Left renal pelvis (tissue), 4 donors: ENCODE measurements at places on chromosomes 2 and 18.

GRCh38 chr2:206978746-206979145 lies 39.4 kb downstream of the CPO start:
- DNase-seq, result no peak

DNA sequence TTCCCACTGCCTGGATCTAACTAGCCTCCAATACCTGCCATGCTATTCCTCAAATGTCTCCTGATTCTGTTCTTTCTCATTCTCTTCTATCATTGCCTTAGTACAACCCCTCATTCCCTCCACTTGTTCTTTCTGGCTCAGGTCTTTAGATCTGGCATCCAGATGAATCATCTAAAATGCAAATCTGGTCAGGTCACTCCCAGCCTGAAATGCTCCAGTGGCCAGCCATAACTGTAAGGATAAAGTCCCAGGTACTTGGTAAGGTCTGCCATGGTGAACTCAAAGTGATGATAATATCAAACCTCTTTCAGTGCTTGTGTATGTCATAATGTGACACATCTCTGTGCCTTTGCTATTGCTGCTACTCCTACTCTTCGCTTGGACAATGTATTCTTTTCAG lies 2.9 kb upstream of the SNRNP27 start:
- no peak for DNase-seq

GRCh38 chr18:41226911-41227310 lies 728.1 kb upstream of the PIK3C3 start:
- DNase-seq, result no peak

GRCh38 chr2:180983468-180984242 lies 3.2 kb downstream of the UBE2E3 start:
- DNase-seq, result no peak

DNA sequence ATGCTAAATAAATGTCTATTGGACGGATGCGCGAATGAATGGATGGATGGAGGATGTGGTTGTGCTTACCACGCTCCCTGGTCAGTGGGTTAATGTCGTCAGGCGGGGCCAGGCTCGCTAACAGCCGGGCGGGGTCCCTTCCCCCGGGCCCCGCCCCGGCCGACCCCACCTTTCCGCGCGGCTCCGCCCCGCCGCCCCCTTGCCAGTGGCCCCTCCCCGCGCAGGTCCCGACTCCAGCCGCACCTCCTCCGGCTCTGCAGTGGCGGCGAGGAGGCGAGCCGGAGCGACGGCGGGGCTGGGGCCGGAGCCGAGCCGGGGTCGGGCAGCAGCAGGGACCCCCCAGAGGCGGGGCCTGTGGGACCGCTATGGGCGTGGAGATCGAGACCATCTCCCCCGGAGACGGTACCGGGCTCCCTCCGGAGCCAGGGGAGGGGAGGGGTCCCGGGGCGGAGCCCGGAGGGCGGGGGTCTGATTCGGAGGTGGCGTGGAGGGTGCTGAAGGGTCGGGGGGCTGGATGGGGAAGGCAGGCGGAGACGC lies at the start of gene FKBP1B:
FKBP1B (plus strand) TSS at position 257 of the 537 bp plus-strand sequence; CDS start at position 366, 109 bp downstream.
- DNase-seq, result no peak

GRCh38 chr2:157748371-157749142 lies 119.9 kb upstream of the ACVR1C start:
- no peak for DNase-seq

DNA sequence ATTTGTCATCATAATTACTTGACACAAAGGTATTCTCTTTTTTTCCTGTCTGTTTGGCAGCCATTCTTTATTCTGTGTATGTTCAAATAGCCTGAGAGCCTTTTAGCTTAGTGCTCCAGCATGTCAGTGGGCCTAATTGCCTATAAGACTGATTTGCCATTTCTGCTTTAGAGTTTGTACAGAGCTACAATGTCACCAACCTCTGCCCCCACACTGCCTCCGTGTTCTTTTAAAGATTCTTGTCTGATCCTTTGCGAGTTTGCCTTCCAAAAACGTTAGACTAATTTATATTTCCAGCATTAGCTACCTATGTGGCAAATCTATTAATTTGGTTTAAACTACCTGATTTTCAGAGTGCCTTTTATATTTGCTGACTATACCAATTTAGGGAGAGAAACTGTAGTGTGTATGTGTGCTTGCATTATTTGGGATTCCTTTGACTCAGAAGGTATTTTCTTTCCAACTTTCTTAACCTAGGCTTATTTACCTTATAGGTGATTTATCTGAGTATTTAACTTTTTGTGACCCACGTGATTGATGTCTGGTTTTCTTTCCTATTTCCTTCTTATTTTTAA lies 70.8 kb downstream of the FAM117B start:
- DNase-seq, result no peak
